Activated CD8-positive, alpha-beta T cell treated with anti-CD3 and anti-CD28 coated beads, Interleukin-2, amount 10 ng/mL, durations not matched to agents 7 days and 5 days (primary cell): ENCODE measurements at places on chromosomes 16 and 17. TPM values are rescaled to one million over a fixed set of nuclear protein-coding genes. Genes with fewer than 3 reads are reported as not detected.
A peak's percentile ranks its signal among the peaks of the same experiment; 100 is the strongest.

The NPIPA2 gene
- total RNA-seq = 3.9 TPM

DNA sequence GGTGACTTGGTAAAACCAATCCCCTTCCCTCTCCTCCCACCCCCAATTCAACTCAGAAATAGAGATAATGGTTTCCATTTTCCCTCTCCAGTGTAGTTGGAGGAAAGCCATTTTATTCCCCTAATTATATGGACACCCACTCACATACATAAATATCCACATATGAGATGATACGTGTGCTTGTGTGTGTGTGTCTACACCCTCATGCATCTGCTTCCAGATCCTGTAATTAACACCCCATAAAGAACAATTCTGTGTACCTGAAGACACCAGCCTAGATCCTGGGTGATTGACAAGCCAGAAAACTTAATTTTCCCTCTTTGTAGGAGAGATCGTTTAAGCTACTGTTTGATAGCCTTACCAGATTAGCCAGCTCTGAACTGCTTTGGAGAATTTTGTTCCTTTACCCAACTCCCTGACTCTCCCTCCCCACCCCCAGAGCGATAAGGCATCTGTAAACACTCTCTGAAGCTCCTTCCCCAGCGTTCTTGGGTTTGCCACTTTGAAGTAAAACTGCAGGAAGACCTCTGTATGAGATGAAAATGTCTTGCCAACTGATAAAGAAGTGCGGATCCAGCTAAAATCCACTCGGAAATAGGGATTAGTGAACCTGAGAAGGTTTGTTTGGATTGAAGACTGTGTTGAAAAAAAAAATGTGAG lies 175.7 kb downstream of the RGS9 start:
- no peak for DNase-seq

The TBC1D3E gene
- total RNA-seq = not detected

GRCh38 chr16:72066747-72067146 lies 3.7 kb downstream of the HPR start:
- peak; percentile 22 for DNase-seq

The PPY gene
- total RNA-seq = not detected
